Stimulated activated CD8-positive, alpha-beta memory T cell treated with anti-CD3 and anti-CD28 coated beads, Interleukin-2, amount 100 ng/mL, for 1 hour (primary cell): ENCODE measurements at places on chromosomes 16 and 17.

- DNase-seq = no peak
These were observed 5.5 kb upstream of the SECTM1 start for GRCh38 chr17:82338858-82339633.

GRCh38 chr16:68529608-68529930, 9.5 kb upstream of the ZFP90 start:
- DNase-seq = no peak

- DNase-seq = no peak
These were observed 112.1 kb upstream of the FOXF1 start for GRCh38 chr16:86398201-86398600.

DNA sequence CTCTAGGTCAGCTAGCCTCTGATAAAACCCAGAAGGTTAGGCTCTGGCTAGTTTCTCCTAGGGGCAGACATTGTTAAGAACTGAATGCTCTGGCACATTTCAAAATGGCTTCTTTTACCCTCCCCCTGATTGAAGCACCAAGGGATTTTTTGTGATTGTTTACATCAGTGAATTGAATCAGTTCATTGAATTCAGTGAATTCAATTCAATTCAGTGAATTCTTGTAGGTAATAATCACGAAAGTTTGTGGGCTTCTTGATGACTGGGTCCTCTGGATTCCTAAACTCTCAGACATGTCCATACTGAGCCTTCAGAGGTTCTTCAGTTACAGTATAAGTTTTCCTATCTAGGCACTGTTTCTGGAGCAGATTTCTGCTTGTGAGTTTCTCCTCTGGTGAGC, 135.2 kb upstream of the ELAC2 start:
- DNase-seq = no peak

GRCh38 chr17:75350706-75351105, 54.8 kb downstream of the GRB2 start:
- no peak for DNase-seq

- no peak for DNase-seq
These were observed 5.0 kb upstream of the CCDC57 start for GRCh38 chr17:82217530-82218204.

DNA sequence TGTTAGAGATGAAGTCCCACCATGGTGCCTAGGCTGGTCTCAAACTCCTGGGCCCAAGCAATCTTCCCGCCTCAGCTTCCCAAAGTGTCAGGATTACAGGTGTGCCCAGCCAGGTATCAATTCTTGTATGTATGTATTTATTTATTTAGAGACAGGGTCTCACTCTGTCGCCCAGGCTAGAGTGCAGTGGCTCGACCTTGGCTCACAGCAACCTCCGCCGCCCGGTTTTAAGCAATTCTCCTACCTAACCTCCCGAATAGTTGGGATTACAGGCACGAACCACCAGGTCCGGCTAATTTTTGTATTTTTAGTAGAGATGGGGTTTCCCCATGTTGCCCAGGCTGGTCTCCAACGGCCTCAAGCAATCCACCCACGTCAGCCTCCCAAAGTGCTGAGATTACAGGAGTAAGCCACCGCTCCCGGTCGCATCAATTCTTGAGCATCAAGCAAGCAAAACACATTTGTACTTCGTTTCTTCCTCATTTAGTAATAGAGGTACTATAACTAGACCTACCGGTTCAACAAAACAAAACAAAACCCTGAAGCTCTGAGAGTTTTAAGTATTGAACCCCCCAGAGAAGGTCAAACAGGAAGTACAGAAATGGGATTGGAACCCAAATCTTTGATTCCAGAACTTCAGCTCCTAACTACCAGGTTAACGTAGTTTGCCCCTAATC, 1.0 kb upstream of the ZNF500 start:
- no peak for DNase-seq

- DNase-seq = peak; percentile 76
These were observed 10.3 kb upstream of the ARL4D start for GRCh38 chr17:43388359-43389045.

DNA sequence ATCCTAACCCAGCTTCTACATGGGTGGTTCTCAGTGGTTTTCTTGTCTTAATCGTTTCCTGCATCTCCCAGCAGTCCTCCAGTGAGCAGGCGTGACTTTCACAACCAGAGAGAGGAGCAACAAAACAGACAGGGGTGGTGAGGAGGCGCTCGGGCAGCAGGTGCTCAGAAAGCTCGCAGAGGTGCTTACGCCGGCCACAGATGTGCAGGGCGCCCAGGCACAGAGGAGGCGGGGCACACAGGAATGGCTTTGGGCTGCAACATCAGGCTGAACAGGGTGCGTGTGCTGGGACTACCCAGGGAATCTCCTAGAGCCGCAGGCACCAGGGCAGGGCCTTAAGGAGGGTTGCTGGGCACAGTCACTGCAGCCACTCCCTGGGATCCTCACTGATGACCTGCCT, 32.6 kb downstream of the KLHDC4 start:
- no peak for DNase-seq

- no peak for DNase-seq
These were observed 5.4 kb downstream of the COL1A1 start for GRCh38 chr17:50196036-50196435.

- DNase-seq = no peak
These were observed 46.5 kb downstream of the GAS7 start for GRCh38 chr17:10151667-10152496.

GRCh38 chr16:27840311-27841060, 223.0 kb downstream of the GSG1L start:
- no peak for DNase-seq

DNA sequence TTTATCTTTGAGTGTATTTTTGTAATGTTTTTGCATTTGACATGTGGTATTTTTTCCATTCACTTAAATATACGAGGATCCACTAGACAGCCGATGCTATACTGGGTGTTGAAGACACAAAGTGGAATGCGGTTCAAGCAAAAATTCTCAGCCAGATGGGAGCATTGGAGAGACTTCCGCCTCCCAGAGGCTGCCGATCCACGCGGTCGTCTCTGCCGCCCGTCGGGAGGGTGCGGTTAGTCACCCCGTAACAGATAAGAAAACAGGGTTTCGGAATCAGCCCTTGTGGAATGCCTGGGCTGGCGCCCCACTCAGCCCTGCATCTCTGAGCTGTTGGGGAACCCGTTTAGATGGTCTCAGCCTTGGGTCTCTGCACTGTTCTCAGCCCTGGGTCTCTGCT, 7.3 kb downstream of the GSE1 start:
- DNase-seq = no peak

- DNase-seq = no peak
These were observed 161.3 kb downstream of the SLC39A11 start for GRCh38 chr17:72931163-72931562.

- DNase-seq = peak; percentile 86
These were observed 5.5 kb upstream of the RHBDF2 start for GRCh38 chr17:76506408-76507345.

GRCh38 chr17:76867578-76868175, 527 bp upstream of the MGAT5B start:
- no peak for DNase-seq

DNA sequence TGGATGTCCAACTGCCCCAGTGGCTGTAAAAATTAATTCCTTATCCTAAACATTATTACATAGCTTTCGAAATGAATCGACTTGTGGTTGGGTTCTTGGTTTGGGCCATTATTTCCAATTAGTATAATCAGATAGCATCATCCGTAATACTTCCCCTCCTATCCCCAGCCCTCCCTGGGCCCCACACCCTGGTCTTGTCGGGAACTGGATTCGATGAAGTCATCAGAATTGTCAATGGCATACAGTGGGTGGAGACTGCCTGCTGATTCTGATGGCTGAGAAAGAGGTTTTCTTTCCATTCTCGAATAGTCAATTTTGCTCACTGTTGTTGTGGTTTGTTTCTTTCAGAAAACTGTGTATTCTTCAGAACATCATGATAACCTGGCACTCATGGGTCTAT, 395.1 kb downstream of the SEC14L1 start:
- DNase-seq = no peak

- no peak for DNase-seq
These were observed 29.2 kb upstream of the C16orf78 start for GRCh38 chr16:49344401-49344800.

GRCh38 chr16:1237990-1238389, 2.5 kb upstream of the TPSAB1 start:
- DNase-seq = no peak

GRCh38 chr17:75090871-75091854, 3.4 kb downstream of the SLC16A5 start:
- DNase-seq = no peak
